Dorsolateral prefrontal cortex (tissue), 122 donors: ENCODE measurements at places on chromosomes 3 and 15.

DNA sequence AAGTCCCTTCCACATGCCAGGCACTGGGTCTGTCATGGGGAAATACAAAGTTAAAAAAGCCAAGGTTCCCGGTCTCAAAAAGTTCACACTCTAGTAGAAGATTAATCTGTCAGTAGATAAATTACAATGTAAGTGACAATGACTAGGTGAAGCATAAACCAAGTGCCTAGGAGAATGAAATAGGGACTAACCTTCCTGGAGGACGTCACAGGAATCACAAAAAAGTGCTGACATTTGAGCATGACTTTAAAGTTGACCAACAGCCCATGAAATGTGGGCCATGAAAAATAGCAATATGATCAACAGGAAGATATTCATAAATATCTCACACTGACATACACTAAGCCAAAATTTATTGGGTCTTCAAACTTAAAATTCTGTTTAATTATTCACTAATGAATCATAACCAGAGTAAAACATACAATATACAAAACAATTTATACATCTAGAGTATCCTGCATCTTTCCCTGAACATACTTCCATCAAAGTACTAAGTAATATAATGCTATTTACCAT is 20.0 kb downstream of the COPS2 start:
- DNase-seq: no peak

GRCh38 chr15:90654233-90655136 is 62.7 kb upstream of the BLM start:
- DNase-seq: no peak

DNA sequence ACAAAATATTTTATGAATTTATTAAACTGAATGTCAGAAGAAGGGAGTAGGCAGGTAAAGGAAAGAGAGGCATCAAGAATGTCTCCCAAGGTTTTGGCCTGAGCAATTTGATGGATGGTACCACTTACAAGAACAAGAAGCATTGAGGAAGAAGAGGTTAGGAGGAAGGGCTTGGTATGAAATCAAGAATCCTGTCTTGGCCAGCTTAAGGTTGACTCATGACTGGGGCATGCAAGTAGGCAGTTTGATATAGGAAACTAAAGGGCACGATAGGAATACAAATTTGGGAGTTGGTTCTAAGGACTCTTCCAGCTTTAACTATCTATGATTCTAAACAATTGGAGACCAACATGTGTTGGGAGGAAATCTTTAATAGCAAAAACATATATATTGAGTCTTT is 79.1 kb downstream of the NTRK3 start:
- no peak for DNase-seq

GRCh38 chr3:196918968-196919367 is 23.4 kb downstream of the NCBP2 start:
- DNase-seq: no peak

GRCh38 chr3:136018876-136019275 is 53.3 kb downstream of the PPP2R3A start:
- DNase-seq: no peak

GRCh38 chr3:183991403-183991802 is 26.3 kb downstream of the ABCC5 start:
- DNase-seq: no peak

DNA sequence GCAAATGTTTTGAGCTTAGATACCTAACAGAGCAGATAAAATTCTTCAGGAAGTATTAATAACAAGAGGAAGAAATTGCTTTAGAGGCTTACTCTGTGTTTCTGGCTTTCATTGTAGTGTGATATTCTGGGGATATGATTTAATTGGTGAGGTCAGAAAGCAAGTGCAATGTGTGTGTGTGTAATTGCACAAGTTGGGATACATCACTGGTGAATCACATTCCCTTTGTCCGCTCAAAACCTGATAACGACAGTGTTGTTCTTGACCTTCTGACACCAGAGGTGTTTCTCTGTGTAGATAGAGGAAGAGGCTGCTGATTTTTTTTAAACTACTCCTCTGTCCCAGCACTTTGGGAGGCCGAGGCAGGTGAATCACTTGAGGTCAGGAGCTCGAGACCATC is 161.1 kb downstream of the CACNA2D3 start:
- no peak for DNase-seq

DNA sequence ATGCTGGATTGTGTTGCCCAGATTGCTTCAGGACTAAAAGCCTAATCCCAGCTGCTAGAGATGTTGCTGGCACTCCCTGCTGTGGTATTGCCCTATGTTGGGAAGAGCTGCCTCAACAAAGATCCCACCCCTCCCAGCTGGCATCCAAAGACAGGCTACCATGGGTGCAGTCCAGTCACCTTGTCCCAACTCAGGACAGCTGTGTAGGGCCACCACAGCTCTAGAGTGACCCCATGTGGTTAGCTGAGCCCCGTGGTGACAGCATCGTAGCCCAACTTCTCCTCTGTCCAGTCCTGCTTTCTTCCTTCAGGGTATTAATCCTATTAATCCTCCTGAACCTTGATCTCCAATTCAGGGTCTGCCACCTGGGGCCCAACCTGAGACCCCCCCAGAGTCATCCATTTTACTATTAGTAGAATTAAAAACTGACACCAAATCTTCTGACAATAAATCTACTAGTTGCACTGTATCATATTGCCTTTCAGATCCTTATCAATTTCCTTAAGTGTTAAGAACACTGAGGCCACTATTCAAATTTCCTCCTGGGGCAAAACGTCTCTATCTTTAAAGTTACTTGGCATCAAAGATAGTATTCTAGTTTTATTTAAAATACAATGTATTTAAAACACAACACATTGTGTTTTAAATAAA is 83.5 kb downstream of the AQP9 start:
- DNase-seq: no peak

- no peak for DNase-seq
Measured at GRCh38 chr3:53526704-53527055, 32.3 kb downstream of the CACNA1D start.

DNA sequence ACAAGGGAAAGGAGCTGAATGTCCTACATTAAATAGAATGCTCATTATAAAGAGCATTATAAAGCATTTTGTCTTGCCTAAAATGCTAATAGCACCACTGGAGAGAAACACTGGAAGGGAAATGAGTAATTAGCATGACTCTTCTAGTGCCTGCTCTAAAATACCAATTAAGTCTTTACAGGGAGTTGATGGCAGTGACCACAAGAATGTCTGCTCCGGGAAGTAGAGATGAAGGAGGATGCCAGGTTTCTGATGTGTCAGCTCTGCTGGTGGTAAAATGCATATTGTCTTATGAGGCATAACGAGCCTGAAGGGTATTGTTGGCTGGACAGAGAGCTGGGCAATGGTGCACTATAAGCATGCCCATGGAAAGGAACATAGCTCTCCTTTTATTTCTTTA is 49.5 kb downstream of the MYLK start:
- DNase-seq: no peak

- DNase-seq: no peak
Measured at GRCh38 chr15:41301587-41301986, 30.8 kb downstream of the OIP5 start.

GRCh38 chr3:1374471-1374870 is 281.6 kb downstream of the CNTN6 start:
- no peak for DNase-seq

DNA sequence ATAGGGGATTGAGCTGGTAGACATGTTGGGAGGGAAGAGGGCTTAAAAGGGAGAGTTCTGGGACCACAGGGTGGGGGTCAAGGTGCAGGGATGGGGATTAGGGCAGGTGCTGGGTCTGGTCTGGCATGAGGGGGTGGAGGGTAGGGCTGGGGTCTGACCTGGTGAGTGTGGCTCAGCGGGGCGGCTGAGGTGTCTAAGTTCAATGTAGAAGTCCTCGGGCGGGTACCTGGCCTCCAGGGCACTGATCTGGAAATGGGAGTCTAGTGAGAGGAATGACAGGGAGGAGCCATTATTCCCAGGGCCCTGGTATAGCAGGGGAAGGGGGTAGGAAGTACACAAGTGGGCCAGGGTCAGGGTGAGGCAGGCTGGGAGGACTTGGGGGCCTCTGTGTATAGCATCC is 39.6 kb downstream of the RAB11A start:
- no peak for DNase-seq

DNA sequence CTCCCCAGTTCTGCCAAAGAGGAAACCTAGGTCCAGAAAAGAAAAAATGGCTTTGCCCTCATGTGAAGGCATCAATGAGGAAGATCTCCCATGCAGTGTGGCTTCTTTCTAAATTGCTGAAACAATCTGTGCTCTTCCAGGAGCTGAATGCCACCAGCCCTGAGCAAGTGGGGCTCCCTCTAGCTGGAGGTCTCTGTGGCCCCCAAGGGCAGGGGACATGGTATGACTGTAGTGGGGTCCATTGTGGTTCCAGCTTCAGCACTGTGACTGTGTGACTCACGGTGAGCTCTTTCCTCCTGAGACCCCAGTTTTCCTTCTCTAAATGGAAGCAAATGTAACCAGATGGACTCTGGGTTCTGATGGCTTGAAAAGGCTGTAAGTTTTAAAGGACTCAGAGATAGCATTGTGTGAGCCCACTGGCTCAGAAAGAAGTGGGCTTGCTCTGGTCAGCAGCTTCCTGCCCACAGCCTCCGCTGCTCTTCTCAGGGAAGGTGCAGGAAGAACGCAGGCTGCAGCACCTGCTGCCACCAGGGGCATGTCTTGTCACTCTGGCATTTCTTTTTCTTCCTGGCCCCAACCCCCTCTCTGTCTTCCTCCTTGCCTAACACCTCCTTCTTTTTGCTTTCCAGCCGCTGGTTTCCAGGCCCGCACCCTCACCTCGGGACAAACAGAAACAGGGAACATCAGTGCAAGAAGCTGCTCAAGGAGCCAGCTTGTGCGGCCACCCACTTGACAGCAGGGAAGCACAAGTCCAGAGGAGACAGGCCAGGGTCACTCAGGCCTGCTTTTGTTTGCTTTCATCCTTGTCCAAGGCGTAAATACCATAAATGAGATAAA is 5.8 kb upstream of the CXCR6 start:
- no peak for DNase-seq

- DNase-seq: no peak
Measured at GRCh38 chr3:128846486-128846891, 32.9 kb upstream of the ACAD9 start.

DNA sequence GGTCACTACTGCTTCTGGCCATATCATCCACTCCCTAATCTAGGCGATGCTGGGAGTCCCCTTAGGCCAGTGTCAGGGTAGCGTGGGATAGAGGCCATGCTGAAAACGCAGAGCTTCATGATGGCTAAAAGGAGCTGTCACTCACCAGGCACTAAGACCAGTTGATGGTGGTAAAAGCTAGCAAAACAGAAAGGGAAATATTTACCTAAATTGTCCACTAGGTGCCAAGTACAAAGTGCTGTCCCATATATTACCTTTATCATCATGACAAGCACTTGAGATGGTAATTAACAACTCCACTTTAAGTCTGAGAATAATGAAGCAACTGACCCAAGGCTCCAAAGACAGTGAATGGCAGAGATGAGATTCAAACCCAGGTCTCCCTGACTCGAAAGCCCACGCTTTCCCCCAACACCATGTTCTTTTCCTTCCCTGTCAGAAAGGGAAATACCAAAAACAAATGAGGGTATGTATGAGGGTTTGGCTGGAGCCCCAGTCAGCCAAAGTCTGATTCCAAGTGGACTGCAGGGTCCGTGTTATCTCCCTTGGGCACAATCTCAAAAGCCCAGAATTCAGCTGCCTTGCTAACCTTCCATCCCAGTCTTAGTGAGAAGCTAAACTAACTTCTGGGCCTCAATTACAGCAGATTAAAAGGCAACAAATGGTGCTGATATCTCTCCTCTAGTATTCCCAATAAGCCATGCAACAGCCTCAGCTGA is 84.7 kb downstream of the RBPMS2 start:
- no peak for DNase-seq

GRCh38 chr3:52318186-52318816 is 2.2 kb downstream of the DNAH1 start:
- DNase-seq: no peak

DNA sequence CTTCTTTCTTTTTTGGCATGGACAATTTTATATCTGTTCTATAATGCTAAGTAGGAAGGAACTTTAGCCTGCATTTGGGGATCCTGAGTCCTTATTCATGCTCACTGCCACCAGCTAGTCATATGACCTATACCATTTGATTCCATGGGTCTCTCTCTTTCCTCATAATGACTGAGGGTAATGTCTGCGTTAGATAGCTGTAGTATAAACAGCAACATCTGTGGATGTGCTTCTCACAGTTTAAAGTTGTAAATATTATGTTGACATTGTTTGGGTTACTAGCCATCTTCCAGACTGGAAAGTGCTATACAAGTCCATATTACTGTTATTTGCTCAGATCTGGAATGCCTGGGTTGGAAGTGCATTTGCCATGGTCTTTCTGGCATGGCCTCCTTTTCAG is 274.9 kb upstream of the SEMA6D start:
- DNase-seq: no peak

DNA sequence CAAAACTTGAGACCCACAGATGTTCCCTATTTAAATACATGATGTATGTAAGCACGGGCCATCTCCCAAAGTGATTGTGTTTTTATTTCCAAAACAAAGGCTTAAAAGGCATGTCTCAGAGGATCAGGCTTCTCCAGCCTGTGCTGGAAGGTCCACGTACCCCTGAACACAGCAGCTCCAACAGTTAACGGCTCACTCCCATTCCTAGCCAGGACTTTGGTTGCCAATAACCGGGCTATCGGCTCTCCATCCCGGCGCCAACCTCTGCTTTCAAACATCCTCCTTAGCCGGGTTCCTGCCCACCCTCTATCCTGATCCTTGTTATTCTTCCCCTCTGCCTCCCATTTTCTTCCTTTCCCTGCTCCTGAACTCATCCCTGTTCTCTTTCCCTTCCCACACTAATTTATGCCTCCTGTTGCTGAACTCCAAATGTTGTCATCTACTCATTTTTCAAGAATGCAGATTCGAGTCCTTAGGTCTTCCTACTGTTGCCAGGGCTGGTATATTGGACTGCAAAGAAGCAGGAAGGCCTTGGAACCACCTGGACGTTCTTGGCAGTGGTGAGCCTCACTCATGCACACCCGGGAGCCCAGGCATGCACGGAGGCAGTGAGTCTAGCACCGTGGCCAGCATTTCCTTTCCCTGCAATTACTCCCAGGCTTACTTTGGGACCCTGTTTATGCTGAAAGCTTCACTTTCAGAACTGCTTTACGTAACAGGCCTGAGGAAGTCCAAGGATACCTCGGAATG is 128.4 kb upstream of the RAD18 start:
- DNase-seq: no peak

GRCh38 chr3:168991803-168992202 is 671.7 kb downstream of the MECOM start:
- no peak for DNase-seq

DNA sequence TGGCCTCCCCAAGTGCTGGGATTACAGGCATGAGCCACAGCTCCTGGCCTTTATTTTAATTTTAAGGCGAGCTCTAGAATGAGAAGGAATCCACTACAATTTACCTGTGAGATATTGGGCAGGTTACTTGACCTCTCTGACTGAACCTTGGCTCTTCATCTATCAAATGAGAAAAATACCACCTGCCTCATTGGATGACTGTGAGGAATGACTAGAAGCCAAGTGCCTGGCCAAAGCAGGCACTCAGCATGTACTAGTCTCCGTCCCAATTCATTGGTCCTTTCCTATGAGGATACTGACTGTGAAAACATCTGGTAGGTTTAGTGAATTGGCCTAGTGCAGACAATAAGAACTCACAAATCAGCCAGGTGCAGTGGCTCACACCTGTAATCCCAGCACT is 38.5 kb upstream of the OSBPL11 start:
- no peak for DNase-seq

- no peak for DNase-seq
Measured at GRCh38 chr15:58492661-58493397, 61.0 kb downstream of the LIPC start.
